T-helper 1 cell treated with Interleukin-12 subunit alpha and Interleukin-12 subunit beta and Interleukin-4 antibody, amounts not matched to agents 30 ng/mL and 1 ng/mL, for 36 hours (primary cell): ENCODE measurements at places on chromosomes 2 and 18. TPM values are rescaled to one million over a fixed set of nuclear protein-coding genes. Genes with fewer than 3 reads are reported as not detected.

UGT1A7 gene
- total RNA-seq: not detected in 2 replicates

NCKAP1 gene
- total RNA-seq: 3.3 and 3.7 TPM in 2 replicates

PRSS56 gene
- not detected in 2 replicates for total RNA-seq

NAT8 gene
- total RNA-seq: not detected in 2 replicates

B3GNT2 gene
- total RNA-seq: 36.7 and 37.0 TPM in 2 replicates

OTOF gene
- 13.9 and 14.4 TPM in 2 replicates for total RNA-seq
